ENCODE measurements at places on chromosomes 6 and 20.

GRCh38 chr6:148758492-148758891 lies 11.7 kb downstream of the UST start:
- DNase-seq = peak; percentile 38

DNA sequence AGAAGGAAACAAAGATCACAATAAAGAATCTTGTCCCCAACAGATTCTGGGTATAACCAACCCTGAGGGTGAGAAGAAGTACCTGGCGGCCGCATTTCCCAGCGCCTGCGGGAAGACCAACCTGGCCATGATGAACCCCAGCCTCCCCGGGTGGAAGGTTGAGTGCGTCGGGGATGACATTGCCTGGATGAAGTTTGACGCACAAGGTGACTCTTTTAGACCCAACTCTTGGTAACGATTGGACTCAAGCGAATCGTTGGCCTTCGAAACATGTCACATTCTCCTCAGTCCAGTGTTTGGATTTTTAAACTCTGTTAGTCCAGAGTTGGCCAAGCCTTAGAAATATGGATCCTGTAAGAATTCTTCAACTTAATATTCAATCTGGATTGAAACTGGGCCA lies 2.6 kb downstream of the PCK1 start:
- no peak for DNase-seq

DNA sequence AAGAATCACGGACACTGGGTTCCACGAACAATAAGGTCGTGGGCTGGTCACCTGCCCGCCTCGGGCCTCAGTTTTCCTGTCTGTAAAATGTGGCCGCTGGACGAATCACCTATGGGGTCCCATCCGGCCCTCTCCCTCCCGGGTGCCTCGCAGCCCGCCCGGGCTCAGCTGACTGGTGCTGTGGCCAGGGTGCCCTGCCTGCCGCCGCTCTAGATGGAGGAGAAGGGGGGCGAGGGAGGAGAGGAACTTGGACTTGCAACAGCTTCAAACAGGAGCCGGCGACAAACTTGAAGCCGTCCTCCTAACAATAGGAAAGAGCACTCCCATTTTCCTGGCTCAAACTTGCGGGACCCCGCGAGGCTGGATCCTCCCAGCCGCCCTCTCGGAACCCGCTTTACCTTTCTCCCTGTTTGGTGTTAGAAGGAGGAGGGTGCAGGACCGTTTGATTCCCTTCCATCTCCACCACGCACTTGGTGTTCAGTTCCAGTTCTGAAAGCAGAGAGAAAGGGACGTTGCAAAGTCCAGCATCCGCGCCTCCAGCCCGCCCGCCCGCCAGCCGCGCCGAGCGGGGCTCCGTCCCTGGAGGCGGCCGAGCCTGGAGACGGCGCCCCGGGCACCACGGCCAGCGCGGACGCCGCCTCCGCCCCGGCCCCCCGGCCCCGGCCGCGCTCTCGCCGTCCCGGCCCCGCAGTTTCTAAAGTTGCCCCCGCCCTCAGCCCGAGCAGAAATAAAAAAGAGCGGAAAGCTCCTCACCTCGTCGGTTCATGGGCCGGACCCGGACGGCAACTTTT lies 584 bp downstream of the KIF13A start:
- peak; percentile 23 for DNase-seq

- no peak for DNase-seq
Observed at GRCh38 chr6:56580271-56580670, 62.4 kb downstream of the DST start.
